ENCODE measurements at places on chromosomes 1 and 21.

DNA sequence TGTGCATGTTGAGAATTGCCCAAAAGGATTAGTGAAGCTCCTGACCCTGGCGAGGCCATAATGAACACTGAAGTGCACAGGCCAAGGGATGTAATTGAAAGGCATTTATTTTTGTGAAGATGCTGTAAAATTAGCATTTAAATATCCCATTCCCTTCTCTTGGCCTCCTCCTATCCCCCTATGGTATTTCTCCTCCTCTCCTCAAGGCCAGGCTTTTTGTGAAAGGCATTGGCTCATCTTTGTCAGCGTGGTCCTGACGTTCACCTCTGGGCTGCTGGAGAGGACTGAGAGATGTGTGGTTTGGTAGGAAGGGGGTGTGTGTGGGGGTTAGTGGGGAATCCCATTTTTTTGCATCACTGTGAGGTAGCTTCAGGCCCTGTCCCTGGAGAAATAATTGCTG is 81.5 kb upstream of the CD1D start:
- no peak for DNase-seq

DNA sequence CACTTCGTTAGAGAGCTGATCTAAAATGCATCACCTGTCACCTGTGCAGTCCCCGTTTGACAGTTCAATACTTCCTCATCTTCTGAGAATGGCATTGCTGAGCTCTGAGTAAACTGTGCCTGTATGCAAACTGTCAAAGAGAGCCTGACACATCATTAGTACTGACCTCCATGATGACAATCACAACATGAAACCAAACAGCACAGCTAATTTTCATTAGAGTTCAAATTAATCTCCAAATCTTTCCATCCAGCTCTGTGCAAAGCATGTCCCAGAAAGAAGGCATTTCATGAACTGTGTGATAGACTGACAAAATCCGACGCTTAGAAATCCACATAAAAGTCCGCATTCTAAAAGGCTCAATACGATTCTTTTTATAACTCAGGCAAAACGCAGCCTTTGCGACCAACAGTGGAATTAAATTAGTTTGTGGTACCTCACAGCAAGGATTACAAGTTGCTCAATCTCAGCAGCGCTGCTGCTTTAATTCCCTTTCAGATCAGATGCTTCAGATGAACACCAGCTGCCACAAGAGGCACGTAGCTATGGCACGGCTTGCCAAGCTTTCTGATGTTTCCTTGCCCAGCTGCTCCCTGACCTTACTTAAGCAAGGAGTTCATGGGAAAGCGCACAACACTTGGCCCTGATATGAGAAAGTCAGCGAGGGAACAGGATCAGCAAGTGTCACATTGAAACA is 765.5 kb upstream of the PRMT6 start:
- no peak for DNase-seq

DNA sequence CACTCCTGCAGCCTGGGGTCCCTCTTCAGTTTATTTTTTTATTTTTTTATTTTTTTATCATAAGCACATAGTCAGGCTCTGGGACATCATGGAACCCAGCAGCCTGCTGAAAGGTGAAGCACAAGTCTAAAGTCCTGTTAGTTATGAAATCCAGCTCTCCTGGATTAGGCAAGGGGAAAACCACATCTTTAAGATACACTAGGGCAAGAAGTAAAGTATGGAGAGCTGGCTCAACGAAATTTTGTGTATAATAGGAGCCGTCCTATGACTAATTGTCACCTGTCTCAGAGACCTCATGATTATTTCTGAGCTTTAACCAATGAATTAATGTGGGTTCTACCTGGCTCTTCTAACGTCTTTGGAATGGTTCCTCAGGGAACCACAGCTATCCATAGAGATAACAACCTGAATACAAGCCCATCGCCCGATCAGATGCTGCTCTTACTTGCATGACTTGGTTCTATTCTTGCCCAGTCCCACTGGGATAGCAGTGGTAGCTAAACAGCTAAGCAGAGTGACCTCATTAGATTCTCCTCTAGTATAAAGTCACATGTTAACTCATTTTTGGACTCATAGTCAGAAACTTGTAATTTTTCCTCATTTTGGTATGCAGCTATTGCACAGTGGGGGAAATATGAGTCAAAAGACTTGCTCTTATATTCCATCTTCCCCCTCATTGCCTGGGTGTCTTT is 122.7 kb downstream of the LMO4 start:
- DNase-seq, result no peak

- peak; percentile 66 for DNase-seq
Measured at GRCh38 chr1:1137256-1138045, 21.6 kb upstream of the C1orf159 start.

GRCh38 chr1:221541296-221541695 is 200.6 kb downstream of the DUSP10 start:
- DNase-seq, result no peak

DNA sequence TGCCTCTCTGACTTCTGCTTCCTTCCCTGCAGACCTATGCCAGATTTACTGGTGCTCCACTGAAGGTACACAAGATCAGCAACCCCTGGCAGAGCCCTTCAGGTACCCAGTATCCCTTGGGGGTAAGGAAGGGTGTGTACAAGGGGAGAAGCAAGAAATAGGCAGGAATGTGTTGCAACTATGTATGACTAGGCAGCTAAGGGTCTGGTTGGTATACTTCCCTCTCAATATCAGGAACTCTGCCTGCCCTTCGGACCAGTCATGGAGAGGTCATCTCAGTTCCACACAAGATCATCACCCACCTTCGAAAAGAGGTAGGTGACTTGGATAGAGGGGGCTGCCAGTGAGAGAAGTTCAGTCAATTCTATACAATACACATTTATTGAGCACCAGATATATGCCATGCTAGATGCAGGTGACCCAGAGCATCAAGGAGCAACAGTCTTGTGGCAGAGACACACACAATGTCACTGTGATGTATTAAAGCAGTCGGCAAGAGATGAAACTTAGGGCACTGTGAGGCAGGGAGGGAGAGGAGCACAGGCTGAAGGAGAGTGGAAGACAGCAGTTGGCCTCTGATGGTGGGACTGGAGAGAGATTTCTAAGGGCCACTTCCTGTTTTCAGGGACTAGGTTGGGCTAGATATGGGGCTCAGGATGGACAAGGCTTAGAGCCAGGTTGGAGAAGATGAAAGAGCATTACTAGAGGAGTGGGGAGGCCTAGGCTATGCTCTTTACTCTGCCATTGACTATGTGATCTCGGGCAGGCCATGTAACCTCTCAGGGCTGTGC is 2.0 kb downstream of the MTX1 start:
- no peak for DNase-seq

GRCh38 chr1:31308036-31308435 is 11.2 kb downstream of the ZCCHC17 start:
- DNase-seq, result no peak

DNA sequence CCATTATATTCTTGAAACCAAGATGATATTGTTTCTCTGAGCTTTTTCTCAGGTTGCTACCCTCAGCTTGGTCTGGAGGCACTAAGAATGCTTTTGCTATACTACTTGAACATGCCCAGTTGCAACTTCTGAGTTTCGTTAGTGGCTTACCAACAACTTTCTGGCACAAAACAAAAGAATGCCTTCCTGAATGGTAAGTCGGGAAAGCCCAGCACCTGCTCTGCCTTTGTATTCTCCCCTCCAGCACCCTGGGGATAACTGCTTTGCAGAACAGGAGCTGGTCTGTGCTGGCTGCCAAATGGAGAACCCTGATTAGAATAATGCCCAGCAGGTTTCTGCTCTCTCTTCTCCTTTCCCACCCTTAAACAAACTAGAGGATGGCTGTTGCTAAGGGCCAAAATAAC is 149.3 kb downstream of the TGFB2 start:
- DNase-seq, result no peak

GRCh38 chr1:206544562-206545257 is 37.4 kb downstream of the RASSF5 start:
- DNase-seq, result peak; percentile 76

DNA sequence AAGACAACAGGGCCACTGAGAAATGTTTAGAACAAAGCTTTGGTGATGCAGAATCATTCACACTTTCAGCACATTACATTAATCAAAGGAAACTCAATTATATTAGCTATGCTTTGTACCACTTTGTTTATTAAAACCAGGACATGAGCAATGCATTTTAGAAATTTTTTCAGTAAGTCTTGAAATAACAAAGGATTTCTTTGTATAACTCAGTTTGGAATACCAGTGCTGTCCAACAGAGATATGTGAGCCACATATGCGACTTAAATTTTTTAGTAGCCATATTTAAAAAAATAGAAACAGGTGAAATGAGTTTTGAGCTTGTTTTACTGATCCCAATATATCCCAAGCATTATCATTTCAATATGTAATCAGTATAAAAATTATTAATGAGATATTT is 18.8 kb upstream of the F3 start:
- no peak for DNase-seq

- DNase-seq, result no peak
Measured at GRCh38 chr21:34715518-34715917, 46.7 kb downstream of the CLIC6 start.

- no peak for DNase-seq
Measured at GRCh38 chr1:159972443-159973205, 18.6 kb upstream of the SLAMF9 start.

- no peak for DNase-seq
Measured at GRCh38 chr1:201774224-201774982, 54.6 kb upstream of the IPO9 start.

GRCh38 chr1:225670356-225670755 is 17.4 kb upstream of the ENAH start:
- no peak for DNase-seq

GRCh38 chr1:156703741-156704140 is 1.6 kb downstream of the CRABP2 start:
- no peak for DNase-seq

DNA sequence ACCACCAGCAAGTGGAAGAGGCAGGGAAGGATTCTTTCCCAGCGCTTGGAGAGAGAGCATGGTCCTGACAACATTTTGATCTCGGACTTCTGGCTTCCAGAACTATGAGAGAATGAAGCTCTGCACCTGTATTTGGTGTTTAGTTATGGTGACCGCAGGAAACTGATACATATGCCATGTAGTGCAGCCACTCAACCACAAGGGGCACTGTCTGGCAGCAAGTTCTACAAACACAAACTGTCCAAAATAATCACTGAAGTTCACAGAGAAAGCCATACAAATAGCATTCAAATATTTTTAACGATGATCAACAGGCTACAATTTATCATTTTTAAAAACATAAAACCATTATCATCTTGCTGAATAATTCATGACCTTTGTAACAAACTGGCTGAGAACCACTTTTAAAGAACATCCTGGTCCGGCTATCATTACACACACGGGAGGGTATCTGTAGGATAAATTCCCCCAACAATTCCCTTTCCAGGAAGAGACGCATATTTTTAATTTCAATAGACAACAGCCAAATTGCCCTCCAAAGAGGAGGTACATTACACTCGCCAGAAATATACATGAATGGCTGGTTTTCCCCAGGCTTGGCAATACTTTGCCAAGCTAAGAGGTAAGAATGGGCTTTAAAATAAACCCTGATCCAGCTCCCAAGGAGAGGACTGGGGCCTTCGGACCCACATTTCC is 9.2 kb upstream of the CBR3 start:
- DNase-seq, result peak; percentile 39

DNA sequence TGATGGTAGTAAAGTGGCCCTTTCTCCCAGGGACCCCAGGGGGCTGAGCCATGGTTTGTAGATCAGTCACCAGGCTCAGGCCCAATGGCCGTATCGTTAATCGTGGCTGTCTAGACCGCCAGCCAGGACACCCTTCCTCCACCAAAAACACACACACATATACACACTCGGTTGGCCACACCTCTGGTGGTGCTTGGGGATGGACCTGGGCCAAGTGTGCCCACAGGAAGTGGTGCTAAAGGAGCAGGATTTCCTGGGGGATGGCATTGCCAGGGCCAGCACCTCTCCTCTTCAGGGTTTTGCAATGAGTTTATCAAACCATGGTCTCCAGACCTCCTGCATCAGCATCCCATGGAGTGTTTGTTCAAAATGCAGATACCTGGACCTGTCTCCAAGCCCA is 36.2 kb downstream of the CITED4 start:
- DNase-seq, result no peak

DNA sequence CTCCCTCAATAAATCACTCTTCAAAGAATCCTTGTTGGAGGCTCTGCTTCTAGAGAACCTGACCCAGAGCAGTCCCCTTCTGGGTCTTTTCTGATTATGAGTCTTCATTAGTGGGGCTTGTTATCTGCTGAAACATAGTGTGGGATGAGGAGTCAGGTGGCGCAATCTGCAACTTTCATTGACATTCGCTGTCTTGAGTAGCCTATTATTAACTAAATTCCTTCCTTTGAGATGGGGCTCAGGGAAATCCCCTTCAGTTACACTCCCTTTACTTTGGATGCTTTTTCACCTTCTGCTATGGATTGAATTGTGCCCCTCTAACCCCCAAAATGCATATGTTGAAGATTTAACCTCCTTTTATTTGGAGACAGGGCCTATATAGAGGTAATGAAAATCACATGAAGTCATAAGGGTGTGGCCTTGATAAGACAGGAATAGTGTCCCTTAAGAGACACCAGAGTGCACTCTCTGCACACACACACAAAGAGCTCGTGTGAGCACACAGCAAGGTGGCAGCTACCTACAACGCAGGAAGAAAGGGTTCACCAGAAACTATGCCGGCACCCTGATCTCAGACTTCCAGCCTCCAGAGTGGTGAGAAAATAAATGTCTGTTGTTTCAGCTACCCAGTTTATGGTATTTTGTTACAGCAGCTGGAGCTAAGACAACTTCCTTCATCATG is 19.5 kb downstream of the DIO1 start:
- DNase-seq, result no peak

DNA sequence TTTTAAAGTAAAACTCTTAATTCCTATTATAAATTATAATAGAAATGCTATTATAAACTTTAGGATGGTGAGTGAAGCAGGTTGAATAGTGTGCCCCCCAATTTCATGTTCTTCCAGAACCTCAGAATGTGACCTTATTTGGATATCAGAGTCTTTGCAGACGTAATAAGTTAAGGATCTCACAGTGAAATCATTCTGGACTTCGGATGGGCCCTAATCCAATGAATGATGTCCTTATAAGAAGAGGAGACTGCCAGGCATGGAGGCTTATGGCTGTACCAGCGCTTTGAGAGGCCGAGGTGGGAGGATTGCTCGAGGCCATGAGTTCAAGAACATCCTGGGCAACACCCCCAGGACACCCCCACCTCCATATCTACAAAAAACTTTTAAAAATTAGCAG is 9.4 kb upstream of the MT1HL1 start:
- no peak for DNase-seq

GRCh38 chr1:3773572-3774275 is 1.2 kb downstream of the SMIM1 start:
- DNase-seq, result no peak

DNA sequence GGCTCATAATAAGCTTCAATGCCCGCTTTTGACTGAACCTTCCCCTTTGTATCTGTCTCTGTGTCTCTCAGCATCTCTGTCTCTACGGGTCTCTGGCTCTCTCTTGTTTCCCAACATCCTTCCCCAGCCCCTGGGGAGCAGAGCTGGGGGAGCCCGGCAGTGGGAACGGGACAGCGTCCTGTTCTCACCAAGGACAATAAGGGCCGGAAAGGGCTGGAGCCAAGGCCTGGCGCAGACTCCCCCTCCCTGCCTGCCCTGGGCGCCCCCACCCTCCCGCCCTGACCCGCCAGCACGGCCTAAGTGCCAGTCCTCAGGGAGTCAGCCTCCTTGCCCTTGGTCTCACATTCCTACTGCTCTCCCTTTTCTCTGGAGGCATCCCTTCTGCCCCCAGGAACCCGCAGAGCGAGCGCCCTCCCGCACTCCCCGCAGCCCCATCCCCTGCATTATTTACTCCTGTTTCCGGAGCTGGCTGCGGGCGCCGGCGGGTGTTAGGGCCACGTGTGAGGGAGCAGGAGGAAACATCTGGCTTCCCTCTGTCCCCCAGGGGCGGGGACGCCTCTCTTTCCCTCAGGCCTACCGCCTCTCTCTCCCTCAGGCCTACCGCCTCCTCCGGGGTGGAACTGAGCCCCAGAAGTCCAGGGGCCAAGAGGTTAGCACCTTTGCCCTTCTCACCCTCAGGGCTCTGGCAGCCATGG is 6.5 kb downstream of the KRTCAP2 start:
- DNase-seq, result no peak
